GM12892 (cell line): ENCODE measurements at places on chromosomes 6 and 20.

DNA sequence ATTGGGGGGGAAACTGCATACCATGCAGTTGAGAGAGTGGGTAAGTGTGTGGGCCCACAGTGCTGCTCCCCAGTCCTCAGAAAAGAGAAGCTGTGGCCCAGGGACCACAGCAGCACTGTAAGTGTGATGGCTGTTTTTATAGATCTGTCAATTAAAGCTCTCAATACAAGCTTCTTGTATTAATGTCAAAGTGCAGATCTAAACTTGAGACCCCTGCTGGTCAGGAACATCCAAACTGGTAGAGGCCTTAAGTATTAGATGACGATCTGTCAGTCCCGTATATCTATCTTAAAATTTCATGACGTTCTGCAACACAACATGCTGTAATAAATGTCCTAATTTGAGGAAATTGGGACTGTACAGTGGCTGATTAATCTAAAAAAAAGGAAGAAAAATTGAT is 74.8 kb downstream of the TULP4 start:
- no peak for DNase-seq

GRCh38 chr6:169859978-169860703 is 108.7 kb downstream of the ERMARD start:
- no peak for DNase-seq

DNA sequence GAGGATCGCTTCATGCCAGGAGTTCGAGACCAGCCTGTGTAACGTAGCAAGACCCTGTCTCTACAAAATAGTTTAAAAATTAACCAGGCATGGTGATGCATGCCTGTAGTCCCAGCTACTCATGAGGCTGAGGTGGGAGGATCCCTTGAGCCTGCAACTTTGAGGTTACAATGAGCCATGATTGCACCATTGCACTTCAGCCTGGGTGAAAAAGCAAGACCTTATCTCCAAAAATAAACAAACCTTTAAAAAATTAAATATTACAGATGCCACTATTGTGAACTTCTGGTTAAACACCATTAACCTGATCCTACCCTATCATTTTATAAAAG is 116.8 kb downstream of the ARHGAP18 start:
- no peak for DNase-seq

DNA sequence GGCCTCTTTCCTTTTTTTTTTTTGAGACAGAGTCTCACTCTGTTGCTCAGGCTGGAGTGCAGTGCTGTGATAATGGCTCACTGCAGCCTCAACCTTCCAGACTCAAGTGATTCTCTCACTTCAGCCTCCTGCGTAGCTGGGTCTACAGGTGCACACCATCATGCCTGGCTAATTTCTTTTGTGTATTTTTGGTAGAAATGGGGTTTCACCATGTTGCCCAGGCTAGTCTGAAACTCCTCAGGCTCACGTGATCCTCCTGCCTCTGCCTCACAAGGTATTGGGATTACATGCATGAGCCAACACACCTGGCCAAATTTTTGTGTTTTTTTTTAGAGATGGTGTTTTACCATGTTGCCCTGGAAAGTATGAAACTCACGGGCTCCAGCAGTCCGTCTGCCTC is 29.3 kb downstream of the SRC start:
- DNase-seq, result no peak
